ENCODE measurements at places on chromosomes 1 and 21.
A peak's percentile ranks its signal among the peaks of the same experiment; 100 is the strongest.

GRCh38 chr1:56508523-56508983 is 70.8 kb downstream of the PLPP3 start:
- DNase-seq: no peak

DNA sequence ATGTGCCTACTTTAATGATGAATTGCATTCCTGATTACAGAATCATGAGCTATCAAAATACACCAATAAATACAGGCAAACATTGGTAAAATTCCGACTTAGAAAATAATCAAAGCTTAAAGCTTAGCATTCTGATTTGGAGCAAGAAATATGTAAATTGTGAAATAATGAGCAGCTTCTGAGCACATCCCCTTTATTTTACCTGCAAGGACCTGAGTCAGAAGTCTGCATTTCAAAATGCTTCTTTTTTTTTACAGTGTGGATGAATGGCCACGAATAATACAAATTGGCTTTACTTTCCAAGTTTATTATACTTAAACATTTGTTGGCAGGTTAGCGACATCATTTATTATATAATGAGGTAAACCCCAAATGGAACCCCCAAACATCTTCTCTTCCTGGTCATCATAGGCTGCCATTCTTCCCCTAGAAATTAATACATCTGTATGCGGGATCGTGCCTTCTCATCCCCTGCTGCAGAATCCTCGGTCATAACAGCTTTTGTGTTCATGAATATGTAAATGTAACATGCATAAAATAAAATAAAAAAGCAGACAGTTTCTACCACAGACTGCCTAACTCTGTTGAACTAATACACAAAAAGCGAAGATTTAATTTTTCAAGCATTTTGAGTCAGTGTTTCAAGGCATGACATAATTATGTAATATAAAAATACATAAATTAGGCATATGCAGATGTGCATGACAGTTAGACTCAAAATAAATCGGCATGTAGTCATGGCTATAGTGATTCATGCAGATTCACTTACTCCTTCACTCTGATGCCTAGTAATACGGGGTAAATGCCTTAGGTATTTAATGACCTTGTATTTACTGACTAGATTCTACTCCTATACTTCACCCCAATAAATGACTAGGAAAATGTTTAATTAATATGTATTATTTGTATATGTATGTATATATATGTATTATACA is 339.7 kb downstream of the USP25 start:
- DNase-seq: no peak

GRCh38 chr1:211487082-211487481 is 4.9 kb downstream of the RD3 start:
- DNase-seq: no peak

- DNase-seq: no peak
Measured at GRCh38 chr1:54474310-54475251, 68.4 kb upstream of the SSBP3 start.

GRCh38 chr21:16322454-16322853 is 592.7 kb downstream of the USP25 start:
- DNase-seq: no peak

GRCh38 chr21:28532446-28532845 is 460.2 kb downstream of the LTN1 start:
- no peak for DNase-seq

DNA sequence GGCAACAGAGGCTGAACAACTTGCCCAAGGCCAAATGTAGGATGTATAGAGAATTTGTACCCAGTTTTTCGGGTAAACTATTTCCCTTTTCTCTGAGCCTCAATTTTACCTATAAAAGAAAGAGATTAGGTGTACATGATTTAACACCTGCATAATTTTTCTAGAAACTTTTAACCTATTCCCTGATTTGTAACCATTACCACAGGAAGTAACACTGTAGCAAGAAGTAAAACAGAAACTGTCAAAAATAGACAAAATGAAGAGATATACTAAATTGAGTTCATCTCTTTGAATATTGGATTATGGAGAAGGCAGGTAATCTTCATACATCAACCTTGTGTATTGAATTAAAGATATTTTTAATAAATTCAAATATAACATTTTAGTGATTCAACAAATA is 136.2 kb downstream of the ZC3H11B start:
- no peak for DNase-seq

DNA sequence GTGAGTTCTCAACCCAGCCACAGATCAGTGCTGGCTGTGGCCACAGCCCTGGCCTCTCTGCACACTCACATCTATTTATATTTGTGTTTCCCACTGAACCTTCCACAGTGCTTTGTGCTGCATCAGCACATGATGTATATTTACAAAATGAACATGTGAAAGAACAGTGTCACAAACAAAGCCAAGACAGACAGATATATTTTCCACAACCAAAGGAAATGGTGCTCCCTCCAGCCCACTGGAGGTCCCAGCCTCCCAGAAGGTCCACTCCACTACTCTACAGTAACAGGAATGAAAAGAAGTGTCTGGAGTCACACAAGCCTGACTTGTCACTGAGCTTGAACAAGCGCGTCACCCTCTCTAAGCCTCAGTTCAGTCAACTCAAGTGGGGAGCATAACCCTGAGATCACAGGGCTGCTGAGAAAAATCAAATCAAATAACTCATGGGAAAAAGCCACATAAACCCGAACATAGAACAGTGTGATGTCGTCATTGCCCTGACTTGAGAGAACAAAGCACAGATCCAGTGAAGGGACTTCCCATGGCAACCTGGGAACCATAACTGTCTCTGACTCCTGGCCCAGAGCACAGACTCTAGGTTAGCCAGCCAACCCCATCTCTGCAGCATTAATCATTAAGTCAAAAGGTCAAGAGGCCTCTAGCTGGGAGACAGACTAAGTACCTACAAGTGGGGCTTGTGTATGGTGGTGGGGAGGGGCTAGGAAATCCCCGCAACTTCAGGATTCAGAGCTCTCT is 121.2 kb downstream of the TRABD2B start:
- no peak for DNase-seq

DNA sequence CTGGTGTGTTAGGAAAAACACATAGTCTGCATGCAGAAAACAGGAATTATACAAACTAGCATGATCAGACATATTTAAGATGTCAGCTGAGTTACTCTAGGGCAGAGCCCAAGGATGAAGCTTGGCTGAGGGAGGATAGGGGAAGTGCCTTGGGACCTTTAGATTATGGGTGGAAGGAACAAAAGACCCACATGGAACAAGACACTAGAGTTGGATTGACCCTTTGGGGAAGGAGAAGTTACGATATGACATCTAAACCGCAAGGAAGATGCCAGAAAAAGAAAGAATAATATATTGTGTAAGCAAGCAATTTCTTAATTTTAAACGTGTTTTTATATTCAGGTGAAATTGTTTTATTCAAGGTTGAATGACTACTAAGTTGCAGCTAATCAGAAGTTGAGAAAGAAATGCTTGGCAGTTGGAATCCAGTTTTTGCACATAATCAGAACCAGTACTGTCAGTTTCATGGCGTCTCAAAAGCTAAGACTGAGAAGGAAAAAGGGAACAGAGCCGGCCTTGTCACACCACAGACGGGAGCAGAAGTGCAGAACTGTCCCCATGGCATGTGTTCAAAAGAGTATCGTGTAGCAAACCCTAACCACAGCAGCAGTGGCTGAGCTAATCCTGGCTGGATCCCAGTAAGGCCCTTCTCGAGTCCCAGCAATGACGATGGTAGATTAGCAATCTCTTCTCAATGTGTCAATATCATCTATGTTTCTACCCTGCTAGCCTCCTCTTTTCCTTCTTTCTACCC is 31.2 kb upstream of the IFNAR2 start:
- DNase-seq: no peak

- DNase-seq: no peak
Measured at GRCh38 chr1:55055084-55055882, 15.9 kb downstream of the PCSK9 start.

GRCh38 chr1:167220537-167221125 is at the start of gene POU2F1:
Gene POU2F1 (plus strand): TSS chr1:167220886. CDS start chr1:167220898, 12 bp downstream.
- DNase-seq: peak; percentile 76

- no peak for DNase-seq
Measured at GRCh38 chr1:30696831-30697230, 26.6 kb downstream of the MATN1 start.

- no peak for DNase-seq
Measured at GRCh38 chr1:76210160-76210559, 135.6 kb downstream of the ST6GALNAC3 start.

GRCh38 chr1:30957560-30958222 is 49.1 kb upstream of the SDC3 start:
- no peak for DNase-seq

GRCh38 chr1:54970901-54971300 is 9.5 kb upstream of the TMEM61 start:
- DNase-seq: no peak

DNA sequence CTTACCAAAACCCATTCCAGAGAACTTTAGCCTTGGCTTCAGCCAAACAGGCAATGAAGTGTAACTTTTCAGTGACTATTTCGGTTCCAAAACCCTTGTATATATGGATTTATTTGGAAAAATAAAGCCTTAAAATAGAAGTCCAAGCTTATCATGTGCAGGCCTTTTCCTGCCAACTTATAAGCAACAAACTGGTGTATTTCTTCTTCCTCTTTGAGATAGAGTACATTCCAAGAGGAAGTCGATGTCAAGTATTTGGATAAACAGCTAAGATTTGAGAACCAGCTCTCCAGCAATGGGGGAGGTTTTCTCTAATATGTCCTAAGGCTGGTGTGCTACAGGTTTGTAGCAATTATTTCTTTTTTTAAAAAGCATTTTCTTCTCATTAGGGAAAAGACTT is 407.8 kb downstream of the DUSP10 start:
- DNase-seq: no peak

GRCh38 chr1:166980818-166981217 is 5.5 kb upstream of the ILDR2 start:
- DNase-seq: no peak

- DNase-seq: no peak
Measured at GRCh38 chr1:19287436-19288185, 959 bp downstream of the AKR7A3 start.

GRCh38 chr1:30037251-30038118 is 685.9 kb downstream of the MATN1 start:
- no peak for DNase-seq
